HT1080 (cell line): ENCODE measurements at places on chromosomes 5 and 9. TPM values are rescaled to one million over a fixed set of nuclear protein-coding genes. Genes with fewer than 3 reads are reported as not detected.

Gene PCDHB4
- not detected in 2 replicates for total RNA-seq

Gene ZFP37
- 0.94 and 1.2 TPM in 2 replicates for total RNA-seq

Gene PCDHB12
- not detected in 2 replicates for total RNA-seq

Gene C6
- not detected in 2 replicates for total RNA-seq

Gene NR5A1
- total RNA-seq: not detected in 2 replicates

Gene PRDM9
- not detected in 2 replicates for total RNA-seq

Gene SLC44A1
- total RNA-seq: 22.0 and 30.1 TPM in 2 replicates

Gene WNT8A
- total RNA-seq: not detected in 2 replicates

DNA sequence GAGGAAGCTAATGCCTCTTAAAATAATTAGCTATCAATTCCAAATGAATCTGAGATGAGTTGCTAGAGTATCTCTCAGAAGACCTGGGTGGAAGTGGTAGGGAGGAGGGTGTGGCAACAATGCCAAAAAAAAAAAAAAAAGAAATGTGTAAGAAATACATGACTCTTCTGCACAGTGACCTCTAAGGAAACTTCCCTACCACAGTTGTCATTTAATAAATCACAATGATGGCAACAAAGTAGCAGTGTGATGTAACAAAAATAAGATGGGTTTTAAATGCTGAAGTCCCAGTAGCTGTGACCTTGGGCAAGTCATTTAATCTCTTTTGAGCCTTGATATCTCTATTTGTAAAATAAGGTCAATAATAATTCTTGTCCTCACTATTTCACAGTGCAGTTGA lies 7.2 kb downstream of the FOXD1 start:
- DNase-seq: no peak

DNA sequence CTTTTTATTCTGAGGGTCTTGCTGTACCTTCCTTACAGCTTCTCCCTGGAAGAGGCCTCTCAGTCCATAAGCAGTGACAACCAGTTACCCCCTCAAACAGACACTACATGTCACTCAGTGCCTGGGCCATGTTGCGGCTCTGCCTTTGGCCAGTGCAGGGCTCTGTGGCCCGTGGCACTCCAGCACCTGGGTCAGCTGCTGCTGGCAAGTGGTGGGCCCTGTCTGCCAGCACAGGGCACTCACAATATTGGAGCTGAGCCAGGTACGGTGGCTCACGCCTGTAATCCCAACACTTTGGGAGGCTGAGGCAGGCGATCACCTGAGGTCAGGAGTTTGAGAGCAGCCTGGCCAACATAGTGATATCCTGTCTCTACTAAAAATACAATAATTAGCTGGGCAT lies 24.2 kb downstream of the DAP start:
- no peak for DNase-seq

DNA sequence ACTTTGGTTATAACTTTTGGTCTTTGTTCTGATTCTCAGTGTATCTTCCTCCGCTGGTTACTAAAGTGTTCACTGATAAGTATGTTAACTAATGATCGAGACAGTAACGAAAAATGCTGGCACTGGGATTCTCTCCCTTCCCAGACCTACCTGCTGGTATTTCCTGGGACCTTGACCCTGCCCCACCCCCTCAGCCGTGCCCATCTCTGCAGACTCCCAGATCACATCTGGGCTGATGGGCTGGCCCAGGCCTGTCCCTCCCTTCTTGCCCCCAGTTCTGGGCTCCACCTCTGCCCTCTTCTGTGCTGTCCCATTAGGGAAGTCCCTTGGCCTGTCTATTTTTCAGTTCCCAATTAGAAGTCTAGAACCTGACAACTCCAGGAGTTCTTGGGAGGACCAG lies 46.9 kb downstream of the NEURL1B start:
- DNase-seq: no peak

- no peak for DNase-seq
These were observed 59.1 kb downstream of the PDCD1LG2 start for GRCh38 chr9:5569409-5569808.

DNA sequence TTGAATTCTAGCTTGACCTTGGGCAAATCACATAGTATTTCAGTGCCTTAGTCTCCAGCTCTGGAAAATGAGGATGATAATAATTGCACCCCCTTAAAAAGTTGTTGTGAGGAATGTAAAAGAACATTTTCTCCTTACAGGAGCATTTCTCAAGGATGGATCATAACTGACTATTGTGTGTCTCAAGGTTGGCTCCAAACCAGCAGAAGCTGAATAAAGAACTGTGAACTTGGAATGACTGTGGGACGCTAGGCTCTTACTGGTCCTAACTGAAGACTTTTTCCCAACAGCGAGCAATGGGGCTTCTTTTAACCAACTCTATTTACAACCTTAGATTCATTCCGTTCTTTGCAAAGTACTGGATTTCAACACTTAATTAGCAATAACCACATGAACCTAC lies 26.2 kb upstream of the GLRX start:
- no peak for DNase-seq

DNA sequence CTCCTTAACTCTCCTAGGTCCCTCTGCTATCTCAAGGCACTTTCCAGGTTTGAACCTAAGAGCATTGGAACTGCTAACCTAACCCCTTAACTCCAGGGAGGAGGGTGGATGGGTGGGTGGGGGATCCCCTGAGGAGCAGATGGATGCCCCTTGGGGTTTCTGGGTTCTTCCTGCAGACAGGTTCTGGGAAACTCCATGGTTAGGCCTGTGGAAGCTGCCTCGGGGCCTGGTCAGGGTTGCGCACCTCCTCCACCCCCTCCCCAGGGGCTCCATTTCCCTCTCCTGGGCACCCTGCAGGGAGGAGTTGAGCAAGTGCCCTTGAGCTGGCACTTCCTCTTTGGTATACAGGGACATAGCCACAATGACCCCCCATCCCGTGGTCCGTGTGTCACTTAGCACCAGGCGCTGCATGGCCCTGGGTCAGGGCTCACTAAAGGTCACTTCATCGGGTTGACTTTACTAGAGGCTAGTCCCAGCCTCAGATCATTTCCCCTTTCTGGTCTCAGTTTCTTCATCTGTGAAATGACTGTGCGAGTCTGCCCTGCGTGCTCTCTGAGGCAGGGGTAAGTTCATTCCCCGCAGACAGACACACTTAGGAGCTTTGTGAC lies 16.0 kb downstream of the CXXC5 start:
- DNase-seq: no peak

DNA sequence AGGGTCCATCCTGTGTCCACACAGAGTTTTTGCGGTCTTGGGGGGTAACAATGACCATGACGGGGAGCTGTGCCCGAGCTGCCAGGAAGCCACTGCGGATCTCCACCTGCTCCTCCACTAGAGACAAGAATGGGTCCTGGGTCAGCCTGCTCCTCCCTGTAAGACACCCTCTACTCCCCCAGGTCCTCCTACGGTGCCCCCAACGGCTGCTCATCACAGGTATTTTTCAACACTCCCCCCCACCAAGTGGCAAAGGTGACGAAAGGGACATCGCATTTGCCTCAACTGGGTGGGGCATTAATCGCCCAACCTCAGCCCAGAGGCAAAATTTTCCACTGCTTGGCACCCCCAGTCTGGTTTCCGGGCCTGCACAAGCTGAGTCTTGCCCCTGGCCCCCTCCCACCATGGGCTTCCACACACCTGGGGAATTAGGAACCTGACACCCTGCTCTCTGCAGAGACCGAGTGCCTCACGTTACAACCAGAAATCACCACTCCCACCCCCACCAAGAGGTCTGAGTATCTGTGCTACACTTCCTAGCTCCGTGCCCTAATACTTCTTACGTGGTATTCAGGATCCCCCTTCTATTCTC lies 9.6 kb downstream of the NOL6 start:
- DNase-seq: no peak

- no peak for DNase-seq
These were observed 234.9 kb upstream of the ACTBL2 start for GRCh38 chr5:57717555-57717954.

- no peak for DNase-seq
These were observed 171.0 kb downstream of the COL23A1 start for GRCh38 chr5:178419196-178419595.

DNA sequence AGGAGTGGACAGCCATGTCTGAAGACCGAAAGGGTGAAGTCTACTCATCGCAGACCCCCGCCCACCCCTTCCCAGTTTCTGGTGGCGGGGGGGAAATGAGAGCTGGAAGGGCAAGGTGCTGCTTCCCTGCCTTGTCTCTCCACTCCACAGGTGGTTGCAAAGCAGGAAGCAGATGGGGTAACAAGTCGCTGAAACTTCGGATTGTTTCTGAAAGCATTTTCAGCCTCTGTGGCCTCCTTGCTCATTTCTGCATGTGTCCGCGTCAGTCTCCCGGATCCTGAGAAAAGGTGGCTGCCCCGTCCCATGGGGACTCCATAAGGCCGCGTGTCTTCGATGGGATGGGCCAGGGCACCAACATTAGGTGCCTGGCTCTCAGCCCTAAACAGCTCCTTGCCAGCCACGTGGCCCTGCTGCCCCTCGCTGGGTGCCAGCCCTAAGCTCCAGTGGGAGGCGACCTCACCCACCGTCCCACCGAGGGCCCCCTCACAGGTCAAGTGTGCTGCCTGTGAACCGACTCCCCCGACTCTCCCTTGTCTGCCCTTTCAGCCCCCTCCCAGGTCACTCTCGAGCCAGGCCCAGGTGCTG lies 971 bp downstream of the PHYKPL start:
- no peak for DNase-seq

DNA sequence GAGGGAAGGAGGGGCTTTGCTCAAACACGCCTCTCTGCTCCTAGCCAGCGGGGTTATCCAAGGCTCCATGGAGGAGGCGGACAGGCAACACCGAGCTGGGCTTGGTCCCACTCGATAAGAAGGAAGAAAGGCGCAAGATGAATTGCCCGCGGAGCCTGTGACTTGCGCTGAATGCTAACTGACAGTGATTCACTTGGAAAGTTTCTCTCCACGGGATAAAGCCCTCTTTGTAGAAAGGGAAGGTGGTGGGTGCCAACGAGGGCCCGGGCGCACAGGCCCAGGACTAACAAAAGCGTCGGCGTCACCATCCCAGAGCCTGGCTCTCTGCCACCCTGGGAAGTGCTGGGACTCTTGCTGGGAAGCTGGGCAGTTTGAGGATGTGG lies 76.0 kb downstream of the VAV2 start:
- no peak for DNase-seq

DNA sequence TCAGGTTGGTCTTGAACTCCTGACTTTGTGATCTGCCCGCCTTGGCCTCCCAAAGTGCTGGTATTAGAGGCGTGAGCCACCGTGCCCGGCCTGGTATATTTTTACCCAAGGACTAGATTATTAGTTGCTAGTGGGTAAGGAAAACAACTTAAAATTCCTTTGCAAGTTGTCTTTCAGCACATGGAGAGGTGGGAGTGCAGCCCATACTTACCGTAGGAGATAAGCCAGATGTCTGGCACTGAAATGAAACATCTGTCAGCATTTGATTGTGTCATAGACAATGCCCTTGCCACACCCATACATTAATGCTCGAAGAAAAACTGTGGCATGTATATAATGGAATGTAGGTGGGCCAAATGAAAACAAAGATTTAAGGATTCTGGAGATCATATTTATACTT lies 36.6 kb upstream of the ANKH start:
- no peak for DNase-seq

DNA sequence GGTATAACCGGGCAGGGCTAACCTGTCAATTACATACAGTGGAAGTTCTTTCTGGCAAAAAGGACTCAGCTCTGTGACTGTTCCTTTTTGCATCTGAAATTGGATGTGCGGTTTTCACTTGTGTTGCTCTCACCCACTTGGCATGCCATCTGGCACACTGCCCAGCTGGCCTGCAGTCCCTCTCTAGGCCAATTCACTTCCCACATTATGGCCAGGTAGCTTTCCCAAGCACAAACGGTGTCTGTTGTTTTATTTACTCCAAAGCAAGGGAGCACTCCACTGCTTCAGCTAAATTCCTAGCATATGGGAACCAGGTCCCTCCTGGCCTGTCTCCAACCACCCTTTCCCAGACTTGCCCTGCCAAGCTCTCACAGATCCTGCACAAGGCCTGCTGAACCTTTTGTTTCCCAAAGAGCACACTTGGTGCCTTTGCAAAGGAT lies 132.5 kb downstream of the SEMA6A start:
- peak; percentile 89 for DNase-seq

DNA sequence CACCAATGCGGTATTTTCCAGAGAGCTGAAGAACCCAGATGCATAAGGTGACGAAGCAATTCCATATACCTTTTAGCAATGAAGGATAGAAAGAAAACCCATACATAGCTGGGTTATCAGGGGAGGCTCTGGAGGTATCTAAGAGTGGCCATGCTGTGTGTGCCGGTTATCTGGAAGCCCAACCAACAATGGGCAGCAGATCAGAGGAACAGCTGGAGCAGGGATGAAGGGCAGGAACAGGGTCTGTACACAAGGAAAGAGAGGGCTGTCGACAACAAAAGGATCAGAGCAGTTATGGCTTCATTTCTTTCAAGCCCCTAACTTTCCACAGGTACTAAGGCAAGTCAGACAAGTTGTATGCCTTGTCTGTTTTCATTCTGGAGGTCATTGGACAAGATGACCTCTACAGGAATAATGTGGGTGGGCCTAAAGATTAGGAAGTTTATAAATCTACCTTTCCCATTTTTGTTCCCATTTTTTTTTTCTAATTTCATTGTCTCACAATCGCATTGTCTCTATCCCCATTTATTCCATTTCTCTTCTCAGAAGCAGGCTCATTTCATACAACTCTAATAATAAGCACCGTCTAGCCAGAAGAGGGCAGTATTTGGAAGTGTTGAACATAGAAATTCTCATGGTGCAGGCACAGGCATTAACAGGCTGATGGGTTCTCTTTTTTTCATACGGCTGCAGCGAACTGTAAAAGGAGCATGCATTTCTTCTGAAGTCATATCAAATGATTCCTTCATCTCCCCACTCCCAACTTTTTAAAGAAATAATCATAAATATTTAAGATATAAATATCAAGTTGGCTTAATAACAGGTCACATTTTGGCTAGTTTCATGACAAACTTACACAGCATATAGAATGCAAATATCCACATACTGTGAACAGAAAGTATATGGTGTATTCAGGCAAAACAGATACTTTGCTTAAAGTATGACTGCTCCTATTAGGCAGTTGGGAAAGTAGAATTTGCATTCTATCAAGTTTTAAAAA lies 63.5 kb downstream of the ZNF474 start:
- peak; percentile 69 for DNase-seq

DNA sequence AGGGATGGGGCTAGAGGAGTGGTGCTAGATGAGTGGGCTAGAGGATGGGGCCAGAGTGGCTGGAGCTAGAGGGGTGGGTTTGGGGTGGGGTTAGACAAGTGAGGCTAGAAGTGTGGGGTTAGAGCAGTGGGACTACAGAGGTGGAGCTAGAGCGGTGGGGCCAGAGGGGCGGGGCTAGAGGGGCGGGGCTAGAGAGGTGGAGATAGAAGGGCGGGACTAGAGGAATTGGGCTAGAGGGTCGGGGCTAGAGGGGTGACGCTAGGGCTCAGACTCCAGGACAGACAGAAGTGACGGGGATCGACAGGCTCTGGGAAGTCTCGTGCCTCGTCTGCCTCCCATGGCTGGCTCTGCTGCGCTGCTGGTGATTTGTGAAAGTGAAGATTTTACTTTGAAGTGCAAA lies 31.0 kb upstream of the TENT4A start:
- no peak for DNase-seq

- no peak for DNase-seq
These were observed 500 bp downstream of the URM1 start for GRCh38 chr9:128371630-128372117.

- DNase-seq: no peak
These were observed 44.0 kb downstream of the FREM1 start for GRCh38 chr9:14866200-14866749.

- DNase-seq: peak; percentile 18
These were observed 667.2 kb downstream of the TLE1 start for GRCh38 chr9:81022177-81022576.

- peak; percentile 45 for DNase-seq
These were observed 284.3 kb downstream of the CCDC171 start for GRCh38 chr9:15837079-15837679.

- DNase-seq: no peak
These were observed 125.3 kb upstream of the SAP30L start for GRCh38 chr5:154320224-154321089.

GRCh38 chr5:28710360-28710759 lies 1672.0 kb upstream of the CDH9 start:
- DNase-seq: peak; percentile 18
